Ascending aorta (tissue), 2 donors: ENCODE measurements at places on chromosomes 7 and 10. TPM values are rescaled to one million over a fixed set of nuclear protein-coding genes. Genes with fewer than 3 reads are reported as not detected.

Gene PDLIM1
- total RNA-seq: 191 TPM

Gene PLCE1
- 3.8 TPM for total RNA-seq

Gene GBX1
- total RNA-seq: not detected

Gene TAS2R16
- not detected for total RNA-seq

Gene CCL26
- not detected for total RNA-seq

Gene SPDYE5
- total RNA-seq: not detected

Gene URGCP
- total RNA-seq: 29.2 TPM

Gene AMPH
- total RNA-seq: 22.1 TPM

Gene PIK3CG
- 2.0 TPM for total RNA-seq

Gene PARD3
- total RNA-seq: 37.5 TPM

Gene MEST
- total RNA-seq: 6.9 TPM

Gene MEOX2
- 35.0 TPM for total RNA-seq

Gene C10orf105
- total RNA-seq: not detected

Gene TRA2A
- total RNA-seq: 14.4 TPM

Gene SEMA3C
- total RNA-seq: 16.6 TPM

Gene FAM25G
- not detected for total RNA-seq

Gene WNT8B
- not detected for total RNA-seq

Gene NUTM2E
- total RNA-seq: not detected

Gene NUP205
- 33.6 TPM for total RNA-seq

Gene NPTX2
- total RNA-seq: 44.2 TPM

Gene VPS26A
- total RNA-seq: 26.0 TPM

Gene MLXIPL
- total RNA-seq: 297 TPM

Gene ACBD7
- total RNA-seq: not detected

Gene HELLS
- total RNA-seq: 25.1 TPM

Gene UPK3BL2
- 43.5 TPM for total RNA-seq

Gene FAM241B
- not detected for total RNA-seq

Gene NIPSNAP2
- total RNA-seq: 33.3 TPM

Gene ITPRID1
- not detected for total RNA-seq

Gene STEAP4
- 211 TPM for total RNA-seq

Gene SPAG6
- not detected for total RNA-seq

Gene CTTNBP2
- total RNA-seq: 3.0 TPM

Gene FAM185A
- total RNA-seq: 28.9 TPM

Gene OGDHL
- not detected for total RNA-seq

Gene GIMAP2
- 12.3 TPM for total RNA-seq

Gene LRRC18
- total RNA-seq: not detected

Gene INPP5F
- total RNA-seq: 5.1 TPM

Gene DYDC2
- not detected for total RNA-seq

Gene TRIM73
- total RNA-seq: 5.2 TPM

Gene NEURL1
- not detected for total RNA-seq

Gene IDI2
- total RNA-seq: not detected

Gene TAS2R3
- total RNA-seq: 6.6 TPM

Gene HYAL4
- total RNA-seq: not detected

Gene ACSM6
- total RNA-seq: not detected

Gene MMD2
- not detected for total RNA-seq

Gene LIPM
- not detected for total RNA-seq

Gene DDC
- total RNA-seq: not detected

Gene HOXA6
- total RNA-seq: 15.3 TPM

Gene PHYHIPL
- total RNA-seq: not detected

Gene CCDC126
- total RNA-seq: 140 TPM

Gene INSYN2A
- not detected for total RNA-seq

Gene ECD
- 6.2 TPM for total RNA-seq

Gene TUBAL3
- total RNA-seq: not detected
